ENCODE measurements at places on chromosomes 3 and 15.
A peak's percentile ranks its signal among the peaks of the same experiment; 100 is the strongest.

GRCh38 chr3:196336319-196337145 lies 1.7 kb downstream of the TM4SF19 start:
- H3K27me3 ChIP-seq, result no peaks in the 10 kb centered on the region
- peak overlapping the region; percentile 4 for H3K4me3 ChIP-seq
- H3K36me3 ChIP-seq, result no peaks in the 10 kb centered on the region
- H3K4me1 ChIP-seq, result peaks cover 10% of the 10 kb centered on the region
- no peak for DNase-seq
- H3K27ac ChIP-seq, result no peak overlapping the region

DNA sequence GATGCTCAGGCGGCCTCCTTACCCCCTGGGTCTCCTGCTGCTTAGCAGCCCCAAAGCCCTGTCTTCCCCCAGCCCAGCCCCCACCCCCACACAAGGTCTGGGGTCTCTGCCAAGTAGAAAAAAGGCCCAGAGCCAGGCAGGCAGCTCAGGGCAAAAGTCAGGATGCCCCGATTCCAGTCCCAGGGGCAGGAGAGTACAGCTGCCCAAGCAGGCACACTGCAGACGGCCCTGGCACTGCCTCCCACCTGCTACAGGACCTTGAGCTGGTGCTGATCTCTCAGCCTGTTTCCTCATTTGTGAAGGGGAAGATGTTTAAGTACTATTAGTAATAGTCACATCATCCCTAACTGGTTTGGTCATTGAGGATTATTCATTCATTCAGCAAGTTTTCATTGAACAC lies 12.6 kb downstream of the TMEM43 start:
- DNase-seq, result no peak
- no peaks in the 10 kb centered on the region for H3K27me3 ChIP-seq
- no peak overlapping the region for H3K27ac ChIP-seq
- no peak overlapping the region for H3K4me3 ChIP-seq
- H3K36me3 ChIP-seq, result peaks cover 61% of the 10 kb centered on the region

DNA sequence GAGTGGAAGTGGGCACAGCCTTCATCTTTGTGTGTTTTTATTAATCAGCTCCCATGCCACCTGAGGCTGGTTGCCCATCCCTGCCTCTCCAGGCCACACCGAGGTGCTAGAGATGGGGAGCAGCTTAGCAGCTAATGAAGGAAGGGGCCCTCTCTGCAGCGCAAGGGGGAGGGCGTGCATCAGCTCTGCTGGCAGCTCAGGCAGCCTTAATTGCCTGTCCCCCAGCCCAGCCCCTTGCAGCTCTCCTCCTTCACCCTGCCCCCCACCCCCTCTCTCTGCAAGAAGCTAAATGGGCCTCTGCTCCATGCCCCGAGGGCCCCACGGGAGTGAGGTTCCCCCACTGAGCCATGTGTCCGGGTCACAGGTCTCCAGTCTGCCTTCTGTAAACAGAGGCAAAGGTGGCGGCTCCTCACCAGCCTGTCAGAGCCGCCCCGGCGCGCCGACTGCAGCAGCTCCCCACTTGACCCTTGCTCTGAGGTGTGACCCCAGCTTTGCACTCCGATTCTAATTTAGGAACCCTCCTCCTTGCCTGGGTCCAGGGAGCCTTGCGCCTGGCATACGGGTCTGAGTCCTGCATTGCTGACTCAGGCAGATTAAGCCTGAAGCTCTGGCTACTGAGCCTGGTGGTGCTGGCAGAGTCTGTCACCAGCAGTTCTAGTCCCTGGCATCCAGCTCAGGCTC lies 27.9 kb upstream of the NTRK3 start:
- no peak overlapping the region for H3K27ac ChIP-seq
- H3K27me3 ChIP-seq, result peaks cover 5% of the 10 kb centered on the region
- H3K4me1 ChIP-seq, result no peaks in the 10 kb centered on the region
- H3K36me3 ChIP-seq, result no peaks in the 10 kb centered on the region
- no peak overlapping the region for H3K4me3 ChIP-seq

GRCh38 chr15:31792611-31793199 lies 237.6 kb upstream of the CHRNA7 start:
- no peaks in the 10 kb centered on the region for H3K4me1 ChIP-seq
- H3K4me3 ChIP-seq, result no peak overlapping the region
- no peak overlapping the region for H3K27ac ChIP-seq
- H3K27me3 ChIP-seq, result no peaks in the 10 kb centered on the region
- no peak for DNase-seq

GRCh38 chr3:17979911-17980310 lies 237.5 kb upstream of the TBC1D5 start:
- no peak overlapping the region for H3K27ac ChIP-seq
- no peaks in the 10 kb centered on the region for H3K36me3 ChIP-seq
- H3K27me3 ChIP-seq, result peaks cover 2% of the 10 kb centered on the region
- H3K4me3 ChIP-seq, result no peak overlapping the region

GRCh38 chr15:79322306-79322705 lies 11.4 kb downstream of the TMED3 start:
- peaks cover 11% of the 10 kb centered on the region for H3K4me1 ChIP-seq
- DNase-seq, result no peak
- H3K4me3 ChIP-seq, result no peak overlapping the region
- H3K27ac ChIP-seq, result no peak overlapping the region
- no peaks in the 10 kb centered on the region for H3K27me3 ChIP-seq
